ENCODE measurements at places on chromosomes 7 and 10.
A peak's percentile ranks its signal among the peaks of the same experiment; 100 is the strongest.

GRCh38 chr10:87875929-87876571, 12.6 kb downstream of the PTEN start:
- DNase-seq = no peak

GRCh38 chr10:51768886-51769465, 69.6 kb upstream of the CSTF2T start:
- DNase-seq = no peak

DNA sequence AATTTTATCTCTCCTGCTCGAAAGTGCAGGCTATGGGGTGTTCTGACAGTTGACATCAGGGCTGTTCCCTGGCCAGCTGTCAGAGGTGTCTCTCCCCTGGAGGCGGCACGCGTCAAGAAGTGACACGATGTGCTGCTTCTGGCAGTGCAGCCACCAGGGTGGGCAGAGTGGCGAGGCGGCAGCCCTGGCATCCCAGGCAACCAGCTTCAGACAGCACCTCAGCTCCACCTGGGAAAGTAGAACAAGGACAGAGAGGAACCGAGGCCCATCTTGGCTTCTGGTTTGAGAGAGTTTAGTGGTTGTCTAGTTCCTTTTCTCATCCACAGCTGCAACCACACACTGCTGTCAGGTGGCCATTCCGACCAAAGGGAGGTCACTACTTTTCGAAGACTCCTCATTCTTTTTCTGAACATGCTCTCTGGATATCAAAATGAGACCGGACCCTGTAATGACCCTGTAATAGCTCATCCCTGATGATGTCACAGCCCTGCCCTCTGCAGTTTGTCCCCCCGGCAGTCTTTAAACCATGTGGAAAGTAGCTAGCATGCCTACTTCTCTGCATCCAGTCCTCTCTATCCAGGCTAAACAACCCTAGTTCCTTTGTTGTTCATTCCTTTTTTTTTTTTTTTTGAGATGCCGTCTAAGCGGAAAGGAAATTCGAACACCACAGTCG, 381.0 kb upstream of the NRP1 start:
- no peak for DNase-seq

DNA sequence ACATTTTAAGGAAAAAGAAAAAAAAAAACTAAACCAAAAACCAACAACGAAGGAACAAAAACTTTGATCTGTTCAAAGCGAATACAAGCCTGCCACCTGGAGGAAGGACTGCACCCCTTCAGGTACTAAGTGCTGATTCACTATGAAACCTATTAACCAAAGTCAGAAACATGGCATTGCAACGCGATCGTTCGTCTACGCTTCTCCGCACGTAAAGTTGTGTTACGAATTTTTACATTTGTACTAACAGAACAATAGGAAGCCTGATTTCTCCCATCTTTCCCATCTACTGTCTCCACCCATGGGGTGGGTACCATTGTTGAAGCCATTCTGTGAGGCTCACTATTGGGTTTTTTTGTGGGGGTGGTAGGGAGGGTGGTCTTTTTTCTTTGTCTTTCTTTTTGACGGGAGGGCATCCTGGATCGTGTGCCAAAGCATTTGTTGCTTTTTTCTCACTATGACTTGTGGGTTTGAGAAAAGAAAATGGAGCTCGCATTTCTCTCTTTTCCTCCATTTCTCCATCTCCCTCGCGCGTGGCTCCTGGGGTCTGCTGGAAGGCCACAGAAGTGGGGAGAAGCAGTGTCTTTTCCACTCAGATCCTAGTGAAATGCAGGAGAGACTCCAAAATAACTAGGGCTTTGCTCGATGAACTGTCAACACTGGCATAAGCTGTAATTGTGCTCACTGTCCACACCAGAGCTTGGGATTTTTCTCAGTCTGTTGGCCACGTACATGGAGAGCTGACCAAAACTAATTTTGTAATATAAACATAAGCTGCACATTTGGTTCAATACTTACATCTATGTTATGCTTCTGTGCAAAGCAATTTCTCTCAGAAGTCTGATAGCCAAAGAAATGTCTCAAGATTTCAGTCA, 100.9 kb upstream of the YAE1 start:
- peak; percentile 68 for DNase-seq

- DNase-seq = no peak
Measured at GRCh38 chr7:84331616-84332015, 137.0 kb upstream of the SEMA3A start.

GRCh38 chr7:33423646-33424020, 294.3 kb downstream of the BBS9 start:
- peak; percentile 38 for DNase-seq

- no peak for DNase-seq
Measured at GRCh38 chr7:17069146-17069545, 187.4 kb upstream of the AGR3 start.

GRCh38 chr10:11755512-11756263, 13.5 kb downstream of the ECHDC3 start:
- no peak for DNase-seq

DNA sequence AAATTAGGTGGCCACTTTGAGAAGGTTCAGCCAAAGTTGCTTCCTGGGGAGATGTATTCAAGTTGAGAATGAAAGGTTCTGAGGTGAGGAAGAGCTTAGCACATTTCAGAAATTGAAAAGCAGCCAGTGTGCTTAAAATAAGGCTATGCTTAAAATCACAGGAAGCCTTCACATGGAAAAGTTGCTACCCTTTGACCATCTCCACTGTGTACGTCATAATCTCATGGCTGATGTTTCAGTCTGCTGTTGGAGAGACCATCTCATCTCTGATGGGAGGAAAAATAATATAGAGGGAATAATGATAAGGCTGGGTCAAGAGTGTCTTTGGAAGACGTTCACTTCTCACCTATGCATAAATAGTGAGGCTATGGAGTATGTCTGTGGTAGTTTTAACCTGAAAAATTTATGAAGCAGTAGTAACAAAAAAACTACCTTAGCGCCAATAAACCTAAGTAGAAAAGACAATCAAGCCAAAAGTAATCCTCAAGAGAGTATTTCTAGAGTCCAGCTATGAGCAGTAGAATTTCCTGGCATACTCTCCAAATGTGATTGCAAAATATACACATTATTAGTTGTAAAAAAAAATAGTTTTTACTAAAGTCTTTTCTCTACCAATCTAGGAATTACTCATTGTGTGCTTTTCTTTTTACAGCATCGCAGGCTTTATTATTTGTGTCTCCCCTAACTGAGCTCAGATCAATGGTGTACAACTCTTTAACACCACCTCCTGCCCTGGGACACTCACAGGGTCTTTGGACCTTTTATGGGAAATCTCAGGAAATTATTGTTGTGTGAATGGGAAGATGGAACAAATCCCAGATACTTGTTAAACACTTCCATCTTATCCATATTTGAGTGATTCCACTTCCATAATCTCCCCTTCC, 435.2 kb upstream of the LRGUK start:
- no peak for DNase-seq

DNA sequence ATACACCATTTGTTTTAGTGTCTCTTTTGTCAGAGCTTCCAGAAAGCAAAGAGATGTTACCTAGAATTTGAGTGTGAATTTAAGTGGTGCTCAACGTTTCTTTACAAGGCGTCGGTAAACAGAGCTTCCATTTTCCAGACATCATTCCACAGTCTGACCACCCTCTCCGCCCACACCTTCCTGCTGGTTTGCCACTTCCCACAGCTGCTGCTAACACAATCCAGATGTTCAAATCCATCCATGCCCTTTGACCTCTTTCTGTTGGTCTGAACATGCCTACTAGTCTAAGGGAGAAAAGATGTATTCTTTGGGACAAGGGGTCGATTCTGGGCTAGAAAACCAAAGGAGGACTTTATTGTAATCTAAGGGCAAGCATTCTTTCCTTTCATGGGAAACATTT, 86.1 kb downstream of the FAM107B start:
- no peak for DNase-seq

GRCh38 chr7:9937944-9938631, 1035.6 kb upstream of the PHF14 start:
- DNase-seq = no peak

DNA sequence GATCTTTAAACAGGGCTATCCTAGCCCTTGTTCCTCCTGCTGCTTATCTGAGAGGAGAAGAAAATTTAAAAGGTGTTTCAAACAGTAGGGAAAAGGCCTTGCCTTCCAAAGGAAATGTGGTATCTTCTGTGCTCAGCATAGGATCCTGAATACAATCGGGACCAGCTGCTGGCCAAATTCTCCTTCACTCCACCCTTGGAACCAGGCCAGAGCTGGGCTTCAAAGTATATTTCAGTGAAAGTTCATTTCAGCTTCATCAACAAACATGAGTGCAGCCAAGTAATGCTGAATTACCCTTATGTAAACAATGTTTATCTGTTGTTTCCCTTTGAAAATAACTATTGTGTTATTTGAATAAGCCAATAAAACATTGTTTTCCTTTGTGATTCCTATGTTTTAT, 146.5 kb upstream of the MEOX2 start:
- DNase-seq = no peak

DNA sequence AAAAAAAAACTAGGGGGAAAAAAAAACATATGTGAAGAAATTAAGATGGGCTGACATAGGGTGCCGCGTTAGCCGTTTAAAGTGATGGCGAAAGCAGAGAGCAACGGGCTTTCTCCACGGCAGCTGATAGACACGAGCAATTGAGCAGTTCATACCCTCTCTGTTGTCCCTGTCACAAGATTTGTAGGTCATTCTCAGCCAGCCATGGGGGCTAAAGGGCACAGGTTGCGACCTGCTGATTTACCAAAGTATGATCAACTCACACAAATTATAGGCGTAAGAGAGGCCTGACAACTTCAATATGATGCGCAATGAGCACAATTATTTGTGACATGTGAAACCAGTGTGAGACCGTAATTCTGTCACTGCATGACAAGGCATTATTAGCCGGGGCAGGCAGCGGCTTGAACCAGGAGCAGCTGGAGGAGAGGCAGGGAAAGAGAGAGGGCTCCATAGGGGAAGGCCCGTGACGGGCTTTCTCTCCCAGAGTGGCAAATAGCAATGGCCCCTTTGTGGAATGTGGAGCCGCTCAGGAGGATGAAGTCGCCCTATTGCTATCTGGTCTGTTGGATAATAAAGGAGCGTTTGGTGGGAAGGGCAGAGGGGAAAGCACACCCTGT, 195.1 kb upstream of the HABP2 start:
- DNase-seq = no peak

- no peak for DNase-seq
Measured at GRCh38 chr10:90977162-90977854, 56.4 kb upstream of the ANKRD1 start.

- no peak for DNase-seq
Measured at GRCh38 chr10:77516575-77516974, 121.0 kb downstream of the KCNMA1 start.

GRCh38 chr10:104819731-104820130, 178.6 kb downstream of the SORCS3 start:
- no peak for DNase-seq

DNA sequence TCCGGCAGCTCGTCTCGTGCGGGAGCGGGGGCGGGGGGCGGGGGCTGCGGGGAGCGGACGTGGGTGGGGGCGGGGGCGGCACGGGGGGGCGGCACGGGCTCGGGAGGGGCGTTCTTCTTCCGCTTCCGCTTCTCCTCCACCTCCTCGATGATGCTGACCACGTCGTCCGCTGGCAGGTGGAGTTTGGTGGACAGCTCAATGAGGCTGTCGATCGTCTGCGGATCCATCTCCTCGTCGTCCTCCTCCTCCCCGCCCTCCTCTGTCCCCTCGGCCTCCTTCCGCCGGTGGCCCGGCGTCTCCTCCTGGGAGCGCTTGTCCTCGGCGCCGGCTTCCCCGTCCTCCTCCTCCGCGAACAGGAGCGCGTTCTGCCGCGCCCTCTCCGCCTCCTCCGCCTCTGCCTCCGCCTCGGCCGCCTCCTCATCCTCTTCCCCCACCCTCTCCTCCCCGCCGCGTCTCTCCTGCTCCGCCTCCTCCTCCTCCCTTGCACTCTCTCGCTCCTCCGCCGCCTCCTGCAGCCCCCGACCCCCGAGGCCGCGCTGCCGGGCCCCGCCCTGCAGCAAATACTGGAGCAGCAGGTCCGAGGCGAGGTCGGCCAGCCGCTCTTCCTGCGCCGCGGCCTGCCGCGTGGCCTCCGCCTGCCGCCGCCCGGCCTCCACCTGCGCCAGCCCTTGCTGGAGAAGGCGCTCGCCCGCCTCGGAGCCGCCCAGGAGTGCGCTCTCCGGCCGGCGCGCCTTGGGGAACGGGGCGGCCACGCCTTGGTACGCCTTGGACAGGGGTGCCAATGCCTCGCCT, 1.9 kb downstream of the VGF start:
- no peak for DNase-seq

DNA sequence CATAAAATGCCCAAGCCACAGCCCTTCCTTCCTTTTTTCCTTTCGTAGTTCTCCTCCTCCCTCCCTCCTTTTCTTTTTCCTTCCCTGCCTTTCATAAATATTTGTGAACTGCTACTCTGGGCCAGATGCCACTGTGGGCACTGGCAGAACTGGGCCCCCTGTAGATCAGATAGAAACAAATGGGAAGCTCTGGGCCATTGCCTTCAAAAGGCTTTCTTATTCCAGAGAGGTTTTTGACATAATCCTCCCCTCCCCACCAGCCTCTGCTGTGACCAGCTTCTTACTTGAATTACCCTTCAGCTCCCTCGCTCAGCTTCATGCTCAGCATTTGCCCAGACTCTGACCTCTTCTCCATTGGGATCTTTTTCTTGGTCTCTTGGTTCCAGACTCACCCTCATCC, 886.8 kb downstream of the LRMDA start:
- no peak for DNase-seq

- no peak for DNase-seq
Measured at GRCh38 chr10:113736576-113736975, 14.9 kb upstream of the PLEKHS1 start.

Measured in activated CD8-positive, alpha-beta T cell treated with anti-CD3 and anti-CD28 coated beads for 36 hours (primary cell).